ENCODE measurements at places on chromosomes 13 and 19.
A peak's percentile ranks its signal among the peaks of the same experiment; 100 is the strongest.

DNA sequence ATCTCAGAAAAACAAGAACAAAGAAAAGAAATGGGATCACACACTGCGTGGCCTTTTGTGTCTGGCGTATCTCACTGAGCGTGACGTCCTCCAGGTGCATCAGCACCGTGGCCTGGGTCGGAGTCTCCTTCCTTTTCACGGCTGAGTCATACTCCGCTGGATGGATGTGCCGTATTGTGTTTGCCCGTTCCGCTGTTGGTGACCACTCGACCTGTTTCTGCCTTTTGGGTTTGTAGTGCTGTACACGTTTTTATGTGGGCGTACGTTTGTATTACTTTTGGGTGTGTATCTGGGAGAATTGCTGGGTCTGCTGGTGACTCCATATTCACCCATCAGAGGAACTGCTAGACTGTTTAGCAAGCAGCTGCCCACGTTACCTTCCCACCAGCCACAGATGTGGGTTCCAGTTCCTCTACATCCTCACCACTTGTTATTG, 11.4 kb downstream of the ARID3A start:
- no peak for DNase-seq

GRCh38 chr19:39182174-39182505, 14.6 kb upstream of the NCCRP1 start:
- DNase-seq: no peak

DNA sequence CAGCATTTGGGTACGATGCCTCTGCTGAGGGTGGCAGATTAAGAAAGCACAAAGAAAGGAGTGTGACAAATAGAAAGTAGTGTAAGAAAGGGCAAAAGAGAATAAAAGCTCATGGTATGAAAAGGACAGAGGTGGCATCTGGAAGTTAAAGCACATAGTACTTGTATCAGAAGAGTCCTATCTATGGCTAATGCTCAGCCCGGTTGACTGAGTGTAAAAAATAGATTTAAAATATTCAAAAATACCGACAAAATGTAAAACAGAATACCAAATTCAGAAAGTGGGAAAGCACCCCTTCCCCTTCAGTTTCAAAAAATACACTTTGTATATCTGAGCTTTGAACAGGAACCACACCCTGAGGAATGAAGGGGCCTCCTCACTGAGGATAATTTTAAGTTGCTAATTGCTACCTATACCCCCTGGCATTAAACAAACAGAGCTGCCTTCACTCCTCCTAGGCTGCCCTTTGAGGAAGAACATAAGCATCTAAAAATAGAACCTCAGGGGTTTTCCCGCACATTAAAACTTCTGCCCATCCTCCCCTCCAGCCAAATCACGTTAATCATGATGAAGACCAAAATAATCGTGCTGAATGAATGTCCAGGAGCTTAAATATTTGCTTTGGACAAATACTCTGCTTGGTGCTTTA, 43.3 kb downstream of the DLEU7 start:
- no peak for DNase-seq

DNA sequence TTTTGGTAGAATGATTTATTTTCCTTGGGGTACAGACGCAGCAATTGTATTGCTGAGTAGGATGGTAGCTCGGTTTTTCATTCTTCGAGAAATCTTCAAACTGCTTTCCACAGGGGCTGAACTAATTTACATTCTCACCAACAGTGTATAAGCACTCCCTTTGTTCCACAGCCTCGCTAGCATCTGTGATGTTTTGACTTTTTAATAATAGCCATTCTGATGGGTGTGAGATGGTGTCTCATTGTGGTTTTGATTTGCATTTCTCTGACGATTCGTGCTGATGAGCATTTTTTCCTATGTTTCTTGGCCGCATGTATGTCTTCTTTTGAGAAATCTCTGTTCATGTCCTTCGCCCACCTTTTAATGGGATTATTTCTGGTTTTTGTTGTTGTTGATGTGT, 54.8 kb upstream of the UQCRFS1 start:
- DNase-seq: no peak

GRCh38 chr13:113883314-113883811, 19.5 kb upstream of the GAS6 start:
- no peak for DNase-seq

DNA sequence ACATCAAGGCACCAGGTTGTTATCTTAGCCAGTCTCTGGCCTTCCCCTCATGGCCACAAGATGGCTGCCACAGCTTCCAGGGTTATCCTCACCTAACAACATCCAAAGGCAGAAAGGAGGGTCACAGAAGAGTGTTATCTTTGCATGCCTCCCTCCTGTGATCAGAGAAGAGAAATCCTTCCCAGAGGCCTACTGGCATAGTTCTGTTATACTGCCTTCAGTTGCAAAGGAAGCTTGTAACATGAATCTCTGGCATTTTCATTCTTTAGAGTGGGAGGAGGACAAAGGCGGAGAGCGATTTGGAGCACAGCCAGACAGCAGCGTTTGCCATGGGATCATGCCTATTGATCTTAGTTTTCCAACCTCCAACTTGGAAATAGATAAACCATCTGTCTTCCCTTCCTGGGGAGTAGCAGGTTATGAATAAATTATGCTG, 135.7 kb downstream of the DNAJC15 start:
- DNase-seq: peak; percentile 3

GRCh38 chr19:29379257-29380021, 146.4 kb upstream of the VSTM2B start:
- no peak for DNase-seq

DNA sequence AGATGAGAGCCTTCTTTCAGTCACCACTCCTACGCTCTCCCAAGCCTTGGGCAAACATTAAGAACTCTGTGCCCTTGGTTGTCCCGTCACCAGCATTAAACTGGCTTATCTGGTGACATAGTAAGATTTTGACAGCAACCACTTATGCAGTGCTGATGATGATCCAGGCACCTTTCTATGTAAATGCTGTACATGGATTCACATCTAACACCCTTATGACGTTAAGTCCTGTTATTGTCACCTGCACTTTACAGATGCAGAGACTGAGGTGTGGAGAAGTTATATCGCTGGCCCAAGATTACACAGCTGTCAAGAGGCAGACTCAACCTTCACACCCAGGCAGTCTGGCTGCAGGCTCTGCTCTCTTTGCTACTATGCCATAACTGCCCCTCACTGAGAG, 25.0 kb downstream of the RASL11A start:
- no peak for DNase-seq

DNA sequence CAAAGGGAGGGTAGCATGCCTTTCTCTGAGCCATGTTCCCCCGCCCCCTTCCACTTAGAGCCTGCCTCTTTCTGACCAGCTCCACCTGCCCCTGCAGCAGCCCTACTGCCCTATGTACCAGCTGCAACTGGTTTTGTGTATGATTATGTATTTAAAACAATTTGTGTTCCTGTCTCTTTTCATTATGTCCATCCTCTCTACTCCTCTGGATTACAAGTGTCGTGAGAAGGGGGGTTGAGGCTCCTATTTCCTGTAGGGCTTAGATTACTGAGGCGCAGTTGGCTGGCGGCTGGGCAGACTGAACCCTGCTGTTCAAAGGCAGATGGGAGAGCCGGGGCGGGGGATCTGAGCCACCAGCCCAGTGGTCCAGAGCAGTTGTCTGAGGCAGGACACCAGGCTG, 213.3 kb downstream of the KCNRG start:
- no peak for DNase-seq

- no peak for DNase-seq
Observed at GRCh38 chr19:16441661-16442162, 30.1 kb downstream of the EPS15L1 start.

GRCh38 chr13:77434289-77434688, 101.2 kb upstream of the SCEL start:
- DNase-seq: no peak

- DNase-seq: no peak
Observed at GRCh38 chr19:5137571-5138124, 168.7 kb downstream of the KDM4B start.

- no peak for DNase-seq
Observed at GRCh38 chr13:50025436-50025835, 10.2 kb downstream of the KCNRG start.
